ENCODE measurements at places on chromosomes 7 and 10.

DNA sequence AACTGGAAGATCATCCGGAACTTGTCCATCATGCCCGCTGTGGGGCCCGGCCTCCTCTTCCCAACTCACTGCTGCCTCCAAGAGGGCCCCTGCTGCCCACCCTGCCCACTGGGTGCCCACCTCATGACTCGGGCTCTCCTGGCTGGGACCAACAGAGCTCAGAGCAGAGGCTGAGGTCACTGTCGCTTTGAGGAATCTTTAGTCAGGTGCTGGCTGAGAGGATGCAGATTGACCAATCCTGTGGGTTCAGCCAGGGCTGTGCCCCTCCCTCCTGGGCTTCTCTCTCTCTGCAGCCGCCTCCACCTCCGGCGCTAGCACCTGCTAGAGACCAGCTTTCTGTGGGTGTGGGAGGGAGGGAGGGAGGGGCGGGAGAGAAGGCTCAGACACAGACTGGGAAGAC lies at the start of gene CALHM1:
CALHM1 (minus strand) TSS at position 181 of the 400 bp plus-strand sequence; CDS start at position 32, 149 bp downstream.
- DNase-seq, result no peak
- peak within 1 kb of the TSS; percentile 29 for H3K27ac ChIP-seq
- no peak within 1 kb of the TSS for H3K4me3 ChIP-seq
- H3K4me1 ChIP-seq, result peaks cover 12% of the 10 kb centered on the region
- H3K27me3 ChIP-seq, result peaks cover 2% of the 10 kb centered on the region
- H3K36me3 ChIP-seq, result no peaks in the 10 kb centered on the region

GRCh38 chr7:15396210-15397158 lies 165.3 kb downstream of the AGMO start:
- no peak for DNase-seq
- H3K27me3 ChIP-seq, result no peaks in the 10 kb centered on the region
- no peaks in the 10 kb centered on the region for H3K36me3 ChIP-seq
- no peaks in the 10 kb centered on the region for H3K4me1 ChIP-seq
- no peak overlapping the region for H3K4me3 ChIP-seq

- no peaks in the 10 kb centered on the region for H3K36me3 ChIP-seq
- H3K4me3 ChIP-seq, result no peak overlapping the region
- no peak for DNase-seq
- H3K27me3 ChIP-seq, result peaks cover under 1% of the 10 kb centered on the region
- H3K4me1 ChIP-seq, result no peaks in the 10 kb centered on the region
Observed at GRCh38 chr10:125024497-125025234, 82.7 kb downstream of the ZRANB1 start.

GRCh38 chr10:32149252-32149955 lies 93.2 kb upstream of the KIF5B start:
- peak overlapping the region; percentile 94 for H3K27ac ChIP-seq
- peaks cover 48% of the 10 kb centered on the region for H3K4me1 ChIP-seq
- peak overlapping the region; percentile 10 for H3K4me3 ChIP-seq
- DNase-seq, result peak; percentile 53

- H3K27me3 ChIP-seq, result no peaks in the 10 kb centered on the region
- no peak for DNase-seq
- H3K4me1 ChIP-seq, result no peaks in the 10 kb centered on the region
- H3K27ac ChIP-seq, result no peak overlapping the region
- H3K36me3 ChIP-seq, result no peaks in the 10 kb centered on the region
Observed at GRCh38 chr7:83001362-83002040, 161.2 kb downstream of the PCLO start.

DNA sequence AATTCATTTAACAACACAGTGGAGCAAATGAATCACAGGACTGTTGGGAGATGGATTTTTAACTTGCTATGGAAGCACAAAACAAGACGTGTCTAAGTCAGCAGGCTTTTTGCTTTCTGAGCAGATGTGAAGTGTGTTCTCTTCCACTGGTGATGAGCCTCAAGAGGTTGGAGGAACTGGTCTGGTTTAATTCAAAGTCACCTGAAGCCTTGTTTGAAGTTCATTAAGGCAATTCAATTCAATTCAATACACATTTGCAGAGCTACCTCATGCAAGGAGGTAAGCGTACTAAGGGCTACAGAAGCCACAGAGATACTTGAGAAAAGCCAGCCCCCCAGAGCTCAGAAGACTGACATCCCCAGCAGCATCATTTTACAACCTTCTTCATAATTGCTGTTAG lies 68.4 kb upstream of the PALS2 start:
- no peak overlapping the region for H3K27ac ChIP-seq
- H3K4me1 ChIP-seq, result no peaks in the 10 kb centered on the region
- peaks cover 14% of the 10 kb centered on the region for H3K27me3 ChIP-seq
- H3K36me3 ChIP-seq, result no peaks in the 10 kb centered on the region
- no peak for DNase-seq
- no peak overlapping the region for H3K4me3 ChIP-seq

DNA sequence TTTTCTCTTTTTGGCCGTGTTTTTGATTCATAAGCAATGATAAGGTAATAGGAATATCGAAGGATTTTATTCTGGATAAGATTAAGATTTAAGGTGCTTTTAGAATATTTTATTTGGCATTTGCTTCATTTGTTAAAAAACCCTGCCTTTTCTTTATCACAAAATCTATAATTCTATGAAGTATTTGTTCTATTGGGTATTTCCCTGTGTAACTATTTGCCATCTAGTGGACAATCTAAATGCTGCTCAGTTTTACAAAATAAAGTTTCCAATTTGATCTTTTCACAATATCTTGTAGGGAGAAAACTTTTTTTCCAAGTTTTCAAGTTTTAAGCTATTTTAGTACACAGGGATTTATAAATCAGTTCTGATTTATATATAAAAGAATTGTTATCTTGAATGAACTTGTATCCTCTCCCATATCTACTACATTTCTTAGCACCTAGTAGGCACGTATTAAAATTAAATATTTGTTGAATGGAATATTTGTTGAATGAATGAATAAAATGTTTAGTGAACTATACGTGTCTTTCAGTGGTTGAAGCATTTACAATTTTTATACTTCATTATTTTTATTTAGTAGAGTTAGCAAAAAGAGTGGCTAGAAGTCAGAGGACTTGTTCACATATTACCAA lies 26.5 kb downstream of the ANKRD7 start:
- H3K36me3 ChIP-seq, result no peaks in the 10 kb centered on the region
- H3K4me1 ChIP-seq, result peaks cover under 1% of the 10 kb centered on the region
- peaks cover 32% of the 10 kb centered on the region for H3K27me3 ChIP-seq
- DNase-seq, result no peak

- no peaks in the 10 kb centered on the region for H3K27me3 ChIP-seq
- no peaks in the 10 kb centered on the region for H3K36me3 ChIP-seq
- no peak for DNase-seq
- no peaks in the 10 kb centered on the region for H3K4me1 ChIP-seq
Observed at GRCh38 chr7:31487071-31487470, 26.8 kb upstream of the ITPRID1 start.

GRCh38 chr10:48406204-48406603 lies 99.7 kb downstream of the MAPK8 start:
- no peak overlapping the region for H3K27ac ChIP-seq
- H3K36me3 ChIP-seq, result peaks cover 18% of the 10 kb centered on the region
- no peaks in the 10 kb centered on the region for H3K4me1 ChIP-seq

GRCh38 chr7:100802951-100803350 lies 24.4 kb downstream of the EPHB4 start:
- no peaks in the 10 kb centered on the region for H3K36me3 ChIP-seq
- no peaks in the 10 kb centered on the region for H3K27me3 ChIP-seq
- DNase-seq, result no peak
- H3K27ac ChIP-seq, result no peak overlapping the region
- no peak overlapping the region for H3K4me3 ChIP-seq

- no peak overlapping the region for H3K27ac ChIP-seq
- H3K4me3 ChIP-seq, result no peak overlapping the region
- peaks cover 13% of the 10 kb centered on the region for H3K36me3 ChIP-seq
- H3K4me1 ChIP-seq, result peaks cover 5% of the 10 kb centered on the region
- no peaks in the 10 kb centered on the region for H3K27me3 ChIP-seq
Observed at GRCh38 chr10:74333174-74333573, 182.2 kb downstream of the ADK start.

DNA sequence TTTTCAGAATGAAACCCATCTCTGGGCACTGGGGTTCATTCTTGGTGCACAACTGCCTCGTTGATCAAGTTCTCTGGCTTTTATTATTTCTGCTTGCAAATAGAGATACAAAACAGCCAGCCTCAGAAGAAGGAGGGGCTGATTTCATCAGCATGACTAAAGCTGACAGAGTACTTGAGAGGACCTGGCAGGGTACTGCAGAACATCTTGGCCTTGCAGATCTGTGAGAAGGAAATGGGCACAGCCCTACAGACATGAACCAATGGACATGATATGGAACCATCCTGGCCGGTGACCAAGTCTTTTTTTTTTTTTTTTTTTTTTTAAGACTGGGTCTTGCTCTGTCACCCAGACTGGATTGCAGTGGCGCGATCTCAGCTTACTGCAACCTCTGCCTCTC lies 240.6 kb downstream of the VTI1A start:
- H3K27me3 ChIP-seq, result no peaks in the 10 kb centered on the region
- H3K27ac ChIP-seq, result no peak overlapping the region
- H3K4me3 ChIP-seq, result no peak overlapping the region

- no peak for DNase-seq
- H3K36me3 ChIP-seq, result no peaks in the 10 kb centered on the region
- H3K4me1 ChIP-seq, result no peaks in the 10 kb centered on the region
- no peak overlapping the region for H3K4me3 ChIP-seq
- H3K27ac ChIP-seq, result no peak overlapping the region
Observed at GRCh38 chr7:91551377-91552175, 287.3 kb downstream of the FZD1 start.

- no peak overlapping the region for H3K4me3 ChIP-seq
- no peaks in the 10 kb centered on the region for H3K27me3 ChIP-seq
- no peak for DNase-seq
- H3K36me3 ChIP-seq, result no peaks in the 10 kb centered on the region
- no peaks in the 10 kb centered on the region for H3K4me1 ChIP-seq
Observed at GRCh38 chr7:91336106-91336505, 71.9 kb downstream of the FZD1 start.

- peaks cover 72% of the 10 kb centered on the region for H3K36me3 ChIP-seq
- H3K4me1 ChIP-seq, result no peaks in the 10 kb centered on the region
- no peak overlapping the region for H3K27ac ChIP-seq
- DNase-seq, result no peak
Observed at GRCh38 chr7:158933468-158934139, 77.2 kb downstream of the DYNC2I1 start.

DNA sequence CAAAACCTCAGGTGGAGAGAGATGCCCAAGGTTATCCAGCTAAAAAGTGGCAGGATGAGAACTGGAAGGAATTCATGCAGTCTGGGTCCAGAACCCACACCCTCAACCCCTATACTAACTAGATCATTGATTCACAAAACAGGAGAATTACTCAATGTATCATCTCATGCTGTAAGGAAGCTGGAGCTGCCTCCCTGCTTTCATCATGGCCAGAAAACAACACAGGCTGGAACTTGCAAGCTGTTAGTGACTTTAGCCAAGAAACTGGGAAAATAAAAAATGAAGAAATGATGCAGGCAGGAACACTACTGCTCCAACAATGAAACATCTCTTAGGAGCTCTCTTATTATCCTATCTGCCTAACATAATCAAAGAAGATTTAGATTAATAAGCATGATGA lies 619.8 kb upstream of the CELF2 start:
- H3K27ac ChIP-seq, result no peak overlapping the region
- H3K27me3 ChIP-seq, result peaks cover 8% of the 10 kb centered on the region
- H3K4me3 ChIP-seq, result no peak overlapping the region
- no peaks in the 10 kb centered on the region for H3K4me1 ChIP-seq
- no peak for DNase-seq

DNA sequence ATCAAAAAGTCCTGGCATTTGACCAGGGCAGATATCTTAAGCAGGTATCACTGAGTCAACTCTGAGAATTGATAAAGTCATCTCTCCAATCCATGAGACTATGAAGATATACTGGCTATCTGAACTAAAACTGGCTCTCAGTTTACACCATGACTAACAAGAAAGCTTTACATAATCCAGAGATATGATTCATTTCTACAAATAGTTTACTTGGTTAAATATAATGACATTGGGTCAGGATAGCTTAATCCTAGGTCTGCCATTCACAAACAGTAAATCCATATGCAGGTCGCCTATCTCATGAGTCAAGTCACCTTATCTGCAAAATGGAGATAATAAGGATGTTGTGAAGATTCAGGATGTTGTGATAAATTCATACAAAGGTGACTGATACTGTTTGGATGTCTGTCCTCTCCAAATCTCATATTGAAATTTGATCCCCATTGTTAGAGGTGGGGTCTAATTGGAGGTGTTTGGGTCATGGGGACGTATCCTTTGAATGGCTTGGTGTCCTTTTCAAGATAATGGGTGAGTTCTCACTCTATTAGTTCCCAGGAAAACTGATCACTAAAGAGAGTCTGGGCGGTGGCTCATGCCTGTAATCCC lies 117.4 kb downstream of the JMJD1C start:
- H3K36me3 ChIP-seq, result no peaks in the 10 kb centered on the region
- H3K27me3 ChIP-seq, result no peaks in the 10 kb centered on the region
- no peak for DNase-seq
- H3K4me3 ChIP-seq, result no peak overlapping the region
- peaks cover 10% of the 10 kb centered on the region for H3K4me1 ChIP-seq
- H3K27ac ChIP-seq, result no peak overlapping the region

GRCh38 chr10:65846541-65846940 lies 1079.3 kb upstream of the LRRTM3 start:
- no peaks in the 10 kb centered on the region for H3K27me3 ChIP-seq
- H3K4me1 ChIP-seq, result no peaks in the 10 kb centered on the region
- H3K4me3 ChIP-seq, result no peak overlapping the region
- no peak for DNase-seq

GRCh38 chr10:132422903-132423825 lies 26.2 kb downstream of the PWWP2B start:
- H3K36me3 ChIP-seq, result no peaks in the 10 kb centered on the region
- H3K4me1 ChIP-seq, result peaks cover 7% of the 10 kb centered on the region
- no peak overlapping the region for H3K27ac ChIP-seq
- DNase-seq, result no peak
- H3K27me3 ChIP-seq, result no peaks in the 10 kb centered on the region

- no peaks in the 10 kb centered on the region for H3K27me3 ChIP-seq
- H3K4me1 ChIP-seq, result no peaks in the 10 kb centered on the region
- H3K36me3 ChIP-seq, result no peaks in the 10 kb centered on the region
- DNase-seq, result no peak
Observed at GRCh38 chr10:105023211-105024111, 382.4 kb downstream of the SORCS3 start.

- no peaks in the 10 kb centered on the region for H3K27me3 ChIP-seq
- H3K27ac ChIP-seq, result no peak overlapping the region
- no peaks in the 10 kb centered on the region for H3K4me1 ChIP-seq
- H3K36me3 ChIP-seq, result no peaks in the 10 kb centered on the region
Observed at GRCh38 chr7:54722026-54722425, 37.0 kb downstream of the SEC61G start.

- no peaks in the 10 kb centered on the region for H3K36me3 ChIP-seq
- no peak overlapping the region for H3K27ac ChIP-seq
- no peak for DNase-seq
- H3K27me3 ChIP-seq, result no peaks in the 10 kb centered on the region
Observed at GRCh38 chr7:104643587-104644217, 315.3 kb downstream of the LHFPL3 start.

- H3K4me3 ChIP-seq, result no peak overlapping the region
- no peaks in the 10 kb centered on the region for H3K4me1 ChIP-seq
- no peaks in the 10 kb centered on the region for H3K36me3 ChIP-seq
Observed at GRCh38 chr10:28282336-28282735, 20.5 kb downstream of the MPP7 start.

- H3K4me3 ChIP-seq, result no peak overlapping the region
- no peak overlapping the region for H3K27ac ChIP-seq
- H3K4me1 ChIP-seq, result no peaks in the 10 kb centered on the region
- H3K36me3 ChIP-seq, result no peaks in the 10 kb centered on the region
- no peaks in the 10 kb centered on the region for H3K27me3 ChIP-seq
- DNase-seq, result no peak
Observed at GRCh38 chr10:129768437-129769355, 195.4 kb downstream of the EBF3 start.

- H3K4me3 ChIP-seq, result no peak overlapping the region
- no peak for DNase-seq
- no peaks in the 10 kb centered on the region for H3K27me3 ChIP-seq
- H3K4me1 ChIP-seq, result peaks cover 4% of the 10 kb centered on the region
- H3K36me3 ChIP-seq, result peaks cover 56% of the 10 kb centered on the region
- no peak overlapping the region for H3K27ac ChIP-seq
Observed at GRCh38 chr7:158682456-158682855, 22.1 kb downstream of the NCAPG2 start.
